ENCODE measurements at places on chromosomes 5 and 9.

DNA sequence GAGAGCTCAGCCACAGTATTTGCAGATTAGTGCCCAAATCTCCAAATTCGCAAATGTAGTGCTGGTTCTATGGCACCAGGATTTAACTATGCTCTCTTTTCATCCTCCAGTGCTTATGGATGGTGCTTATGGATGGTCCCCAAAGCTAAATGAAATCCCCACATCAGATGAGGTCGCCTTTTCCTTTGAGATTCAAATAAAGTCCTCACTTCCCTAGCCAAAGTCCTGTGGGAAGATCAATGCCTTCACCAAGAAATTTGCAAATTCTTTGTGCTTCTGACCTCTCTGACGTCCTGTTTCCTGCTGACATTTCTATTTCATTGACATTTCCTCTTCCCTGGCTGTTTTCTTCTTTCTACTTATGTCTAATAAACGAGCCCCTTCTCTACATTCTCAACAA lies 1077.0 kb upstream of the C9orf72 start:
- DNase-seq = no peak

DNA sequence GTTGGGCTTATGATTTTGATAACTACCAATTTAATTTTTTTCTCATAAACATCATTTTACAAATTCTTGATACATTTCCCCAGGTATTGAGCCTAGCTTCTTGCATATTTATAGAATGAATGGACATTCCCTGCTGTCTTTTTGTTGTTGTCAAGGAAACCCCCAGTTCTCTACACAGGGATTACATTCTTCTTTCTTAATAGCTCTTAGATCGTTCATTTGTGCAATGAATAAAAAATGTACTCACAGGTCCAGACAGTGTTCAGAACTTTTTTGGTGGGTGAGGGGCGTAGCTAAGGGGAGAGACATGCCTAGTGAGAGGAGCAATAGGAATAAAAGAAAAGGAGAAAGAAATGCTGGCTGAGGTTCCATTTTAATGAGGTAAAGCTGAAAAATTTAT lies 58.6 kb downstream of the VCAN start:
- no peak for DNase-seq

DNA sequence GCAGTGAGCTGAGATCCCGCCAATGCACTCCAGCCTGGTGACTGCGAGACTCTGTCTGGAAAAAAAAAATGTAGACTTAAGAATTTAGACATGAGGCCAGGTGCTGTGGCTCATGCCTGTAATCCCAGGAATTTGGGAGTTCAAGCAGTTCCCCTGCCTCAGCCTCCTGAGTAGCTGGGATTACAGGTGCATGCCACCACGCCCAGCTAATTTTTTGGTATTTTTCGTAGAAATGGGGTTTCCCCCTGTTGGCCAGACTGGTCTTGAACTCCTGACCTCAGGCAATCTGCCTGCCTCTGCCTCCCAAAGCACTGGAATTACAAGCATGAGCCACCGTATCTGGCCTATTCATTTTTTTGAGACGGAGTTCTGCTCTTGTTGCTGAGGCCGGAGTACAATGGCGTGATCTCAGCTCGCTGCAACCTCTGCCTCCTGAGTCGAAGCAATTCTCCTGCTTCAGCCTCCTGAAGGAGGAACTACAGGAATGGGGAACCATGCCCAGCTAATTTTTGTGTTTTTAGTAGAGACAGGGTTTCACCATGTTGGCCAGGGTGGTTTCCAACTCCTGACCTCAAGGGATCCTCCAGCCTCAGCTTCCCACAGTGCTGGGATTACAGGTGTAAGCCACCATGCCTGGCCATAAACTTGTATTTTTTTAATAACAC lies 14.0 kb downstream of the DDX46 start:
- DNase-seq = no peak

- DNase-seq = no peak
Measured at GRCh38 chr5:128613766-128614165, 75.7 kb upstream of the FBN2 start.

DNA sequence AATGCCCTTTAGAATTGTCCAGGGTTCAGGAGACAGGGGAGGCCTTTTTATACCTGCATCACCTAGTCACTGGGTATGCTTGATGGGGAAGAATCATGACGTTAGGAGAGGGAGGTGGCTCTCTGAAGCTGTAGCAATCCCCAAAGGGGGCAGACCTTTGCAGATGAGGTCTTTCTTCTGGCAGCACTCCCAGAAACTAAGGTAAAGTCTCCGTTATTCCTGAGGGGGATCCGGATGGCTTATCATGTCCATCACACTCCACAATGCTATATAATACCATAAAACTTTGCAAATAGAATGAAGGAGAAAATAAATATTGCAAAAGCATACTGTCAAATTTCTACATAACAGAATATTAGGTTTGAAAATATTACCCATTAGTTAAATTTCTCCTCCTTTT lies 21.5 kb upstream of the CAST start:
- DNase-seq = no peak

GRCh38 chr5:151076616-151077015 lies 4.2 kb downstream of the TNIP1 start:
- no peak for DNase-seq

DNA sequence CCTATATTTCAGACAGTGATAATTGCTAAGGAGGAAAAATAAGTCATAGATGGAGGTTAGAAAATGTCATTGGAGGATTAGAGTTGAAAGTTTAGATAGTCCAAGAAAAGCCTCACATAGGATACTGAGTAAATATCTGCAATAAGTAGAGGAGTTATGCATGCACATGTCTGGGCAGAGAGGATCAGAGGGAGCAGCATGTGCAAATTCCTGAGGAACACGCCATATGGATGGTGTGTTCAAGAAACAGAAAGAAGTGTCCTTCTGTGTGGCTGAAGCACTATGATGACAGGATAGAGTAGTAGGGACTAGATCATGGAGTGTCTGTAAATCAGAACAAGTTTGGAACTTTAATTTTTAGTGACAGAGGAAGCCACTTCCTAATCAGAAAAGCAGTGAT lies 52.2 kb downstream of the SGCD start:
- no peak for DNase-seq

DNA sequence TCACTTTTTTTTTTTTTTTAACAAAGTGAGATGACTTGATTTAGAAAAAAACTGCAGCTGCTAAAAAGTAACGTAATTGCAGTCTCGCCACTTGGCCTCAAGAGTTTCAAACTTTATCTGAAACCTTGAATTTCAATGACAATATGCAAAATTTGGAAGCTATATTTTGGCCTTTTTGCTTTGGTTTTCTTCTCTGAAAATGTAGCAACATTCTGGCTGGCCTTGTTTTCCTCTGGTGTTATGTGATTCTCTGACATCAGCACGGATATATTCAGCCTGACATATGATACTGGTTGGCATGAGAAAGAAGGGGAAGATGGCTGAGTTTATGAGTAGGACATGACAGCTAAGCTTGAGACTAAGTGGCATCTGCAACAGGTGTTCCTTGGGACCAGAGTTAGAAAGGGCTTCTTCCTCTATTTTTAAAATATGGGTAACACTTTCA lies 136.5 kb downstream of the MEF2C start:
- DNase-seq = no peak

DNA sequence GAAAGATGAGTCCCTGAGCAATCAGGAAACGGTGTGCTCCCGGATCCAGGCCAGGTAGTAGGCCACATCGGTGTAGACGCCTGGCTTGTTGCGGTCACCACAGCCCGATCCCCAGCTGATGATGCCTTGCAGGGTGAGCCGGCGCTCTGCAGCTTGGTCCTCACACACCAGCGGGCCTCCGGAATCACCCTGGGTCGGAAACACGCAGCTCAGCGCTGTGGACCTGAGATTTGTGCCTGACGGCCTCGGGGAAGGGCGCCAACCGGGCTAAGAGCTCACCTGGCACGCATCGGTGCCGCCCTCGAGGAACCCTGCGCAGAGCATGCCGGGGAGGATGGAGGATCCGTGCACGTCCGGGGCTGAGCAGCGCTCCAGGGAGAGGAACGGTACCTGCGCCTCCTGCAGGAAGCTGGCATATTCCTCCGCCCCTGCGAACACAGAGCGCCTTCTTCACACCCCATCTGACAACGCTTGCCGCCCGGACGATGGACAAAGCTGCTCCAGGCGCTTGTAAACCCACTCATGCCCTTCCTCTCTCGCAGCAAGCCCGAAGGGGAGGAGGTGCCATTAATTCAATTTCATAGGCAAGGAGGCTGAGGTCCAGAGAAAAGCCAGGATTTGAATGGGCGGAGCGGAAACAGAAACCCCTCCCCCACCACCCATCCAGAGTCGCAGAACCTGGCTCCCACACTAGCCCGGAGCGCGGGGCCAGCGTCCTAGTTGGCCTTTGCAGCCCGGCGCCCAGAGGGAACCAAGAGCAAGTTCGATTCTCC lies 2.0 kb upstream of the PFN3 start:
- peak; percentile 48 for DNase-seq
